Glomerular endothelial cell (primary cell): ENCODE measurements at places on chromosomes 6 and 20. TPM values are rescaled to one million over a fixed set of nuclear protein-coding genes. Genes with fewer than 3 reads are reported as not detected.
A peak's percentile ranks its signal among the peaks of the same experiment; 100 is the strongest.

DNA sequence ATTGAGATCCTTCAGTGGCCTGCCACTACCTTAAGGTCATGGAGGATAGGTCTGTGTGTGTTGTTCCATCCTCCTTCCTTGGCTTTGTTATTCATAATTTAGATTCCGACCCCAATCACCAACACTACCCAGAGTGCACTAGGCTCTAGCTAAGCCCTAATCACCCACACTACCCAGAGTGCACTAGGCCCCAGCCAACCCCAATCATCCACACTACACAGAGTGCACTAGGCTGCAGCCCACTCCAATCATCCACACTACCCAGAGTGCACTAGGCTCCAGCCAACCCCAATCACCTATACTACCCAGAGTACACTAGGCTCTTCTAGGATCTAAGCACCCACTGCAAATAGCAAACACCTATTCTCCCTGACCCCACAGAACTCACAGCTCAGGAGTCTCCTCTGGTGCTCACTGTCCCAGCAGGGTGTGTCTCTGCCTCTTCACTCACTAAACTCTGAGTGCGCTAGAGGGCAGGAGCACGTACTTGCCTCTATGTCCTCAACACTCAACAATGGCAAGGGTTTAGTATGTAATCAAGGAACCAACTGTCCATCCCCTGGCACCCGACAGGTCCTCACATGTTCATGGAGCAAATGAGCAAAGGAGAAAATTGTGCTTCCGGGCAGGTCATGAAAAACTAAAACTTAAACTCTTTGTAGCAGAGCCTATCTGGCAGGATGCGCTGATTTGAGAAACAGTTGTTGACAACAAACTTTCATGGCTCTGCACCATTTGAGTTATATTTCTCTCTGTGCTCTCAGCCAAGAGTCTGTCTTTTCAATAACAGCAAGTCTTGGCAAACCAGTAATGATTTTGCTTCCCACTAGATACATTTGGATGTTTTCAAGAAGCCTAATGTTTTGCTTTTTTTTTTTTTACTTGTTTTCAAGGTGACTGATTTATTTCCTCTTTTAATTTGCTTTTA lies 54.3 kb downstream of the SLC22A23 start:
- DNase-seq, result no peak

GRCh38 chr6:40391851-40392517 lies 195.2 kb downstream of the LRFN2 start:
- DNase-seq, result no peak

- DNase-seq, result peak; percentile 78
Measured at GRCh38 chr20:51966296-51966971, 164.1 kb upstream of the SALL4 start.

DNA sequence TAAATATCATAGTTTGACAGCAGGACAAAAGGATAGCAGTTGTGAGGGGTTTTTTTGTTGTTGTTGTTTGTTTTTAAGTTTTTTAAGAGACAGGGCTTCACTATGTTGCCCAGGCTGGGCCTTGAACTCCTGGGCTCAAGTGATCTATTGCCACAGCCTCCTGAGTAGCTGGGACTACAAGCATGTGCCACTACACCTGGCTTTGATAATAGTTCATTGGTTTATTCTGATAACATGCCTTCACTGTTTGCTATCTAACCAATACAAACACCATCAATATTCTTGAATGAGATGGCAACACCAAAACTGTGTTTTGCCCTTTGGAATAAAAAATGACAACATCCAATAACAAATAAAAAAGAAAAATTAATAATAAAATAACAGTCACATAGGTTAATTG lies 41.2 kb downstream of the FAM184A start:
- DNase-seq, result no peak

The EYS gene
- total RNA-seq, result 0.41 TPM in 1 of 2 replicates, not detected in the other

GRCh38 chr20:25369971-25370370 lies 20.7 kb downstream of the ABHD12 start:
- DNase-seq, result no peak

GRCh38 chr20:50672400-50673145 lies 18.8 kb downstream of the RIPOR3 start:
- DNase-seq, result no peak

The TNNC2 gene
- total RNA-seq, result not detected in 2 replicates

- no peak for DNase-seq
Measured at GRCh38 chr6:46098678-46099077, 31.1 kb upstream of the ENPP4 start.

GRCh38 chr20:8602389-8603116 lies 466.3 kb upstream of the PLCB4 start:
- DNase-seq, result no peak

GRCh38 chr6:147678253-147678652 lies 169.8 kb downstream of the SAMD5 start:
- no peak for DNase-seq

The GPSM3 gene
- 15.5 and 21.8 TPM in 2 replicates for total RNA-seq

- DNase-seq, result no peak
Measured at GRCh38 chr6:142671791-142672190, 273.2 kb downstream of the HIVEP2 start.

- DNase-seq, result no peak
Measured at GRCh38 chr6:3403238-3404173, 53.3 kb downstream of the SLC22A23 start.

DNA sequence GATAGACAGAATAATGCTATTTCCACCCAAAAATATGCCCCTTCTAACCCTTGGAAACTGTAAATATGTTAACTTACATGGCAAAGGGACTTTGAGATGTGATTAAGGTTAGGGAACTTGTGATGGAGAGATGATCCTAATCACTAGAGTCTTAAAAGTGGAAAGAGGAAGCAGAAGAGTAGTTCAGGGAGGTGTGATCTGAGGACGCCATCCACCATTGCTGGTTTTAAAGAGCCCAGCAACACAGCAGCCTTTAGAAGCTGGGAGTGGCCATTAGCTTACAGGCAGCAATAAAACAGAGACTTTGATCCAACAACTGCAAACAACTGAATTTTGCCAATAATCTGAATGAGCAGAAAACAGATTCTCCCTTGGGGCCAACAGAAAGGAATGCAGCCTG lies 30.6 kb downstream of the ZNF311 start:
- DNase-seq, result no peak

- DNase-seq, result no peak
Measured at GRCh38 chr6:39330476-39330875, 8.0 kb upstream of the KCNK16 start.

GRCh38 chr6:165321555-165322145 lies 12.2 kb upstream of the C6orf118 start:
- DNase-seq, result no peak

DNA sequence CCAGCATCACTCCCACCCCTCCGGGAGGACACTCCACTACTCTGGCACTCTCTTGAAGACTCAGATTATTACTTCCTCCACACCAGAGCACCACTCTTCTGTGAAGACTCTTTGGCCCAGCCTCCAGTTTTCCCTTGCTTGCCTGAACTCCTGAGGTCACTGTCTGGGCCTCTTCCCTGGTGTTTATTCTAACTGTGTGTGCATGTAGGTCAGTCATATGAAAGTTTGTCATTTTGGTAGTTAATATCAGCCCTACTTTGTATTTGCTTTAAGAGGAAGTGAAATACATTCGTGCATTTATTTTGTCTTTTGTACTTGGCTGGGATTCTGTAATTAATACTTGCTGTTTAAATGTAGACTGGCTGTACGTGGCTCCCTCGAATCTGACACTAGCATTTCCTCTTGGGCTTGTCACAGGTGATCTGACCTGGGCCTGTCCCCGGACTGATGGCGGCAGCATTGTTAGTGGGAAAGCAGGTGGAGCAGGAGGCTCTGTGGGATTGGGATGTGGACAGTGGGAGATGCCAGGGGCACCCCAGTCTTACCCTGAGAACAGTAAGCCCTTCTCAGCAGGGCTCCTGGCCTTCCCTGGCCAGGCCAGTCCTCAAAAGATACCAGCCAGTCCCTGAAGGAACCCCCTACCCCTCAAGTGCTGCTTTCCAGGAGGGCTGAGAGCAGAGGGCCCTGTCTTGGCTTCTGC lies 350.5 kb downstream of the CDC5L start:
- DNase-seq, result no peak

- DNase-seq, result no peak
Measured at GRCh38 chr6:21438986-21439352, 154.6 kb upstream of the SOX4 start.

DNA sequence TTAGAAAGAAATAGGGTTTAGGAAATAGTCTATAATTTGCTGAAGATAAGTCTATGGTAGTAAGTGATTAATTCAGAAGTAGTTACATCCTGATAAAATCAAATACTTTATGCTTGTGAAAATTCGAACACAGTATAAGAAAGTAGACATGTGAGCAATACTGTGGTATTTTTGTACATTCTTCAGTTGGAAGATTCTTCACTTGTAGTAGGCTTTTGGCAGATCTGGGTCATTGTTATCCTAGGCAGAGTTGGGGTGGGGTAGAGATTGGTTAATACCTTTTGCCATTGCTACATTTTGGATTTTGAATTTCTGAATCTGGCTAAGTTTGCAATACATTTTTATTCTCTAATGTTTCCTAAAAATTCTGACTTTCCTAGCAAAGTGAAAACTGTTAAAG lies 197.5 kb downstream of the BCKDHB start:
- no peak for DNase-seq

GRCh38 chr6:125656287-125656870 lies 93.1 kb upstream of the HEY2 start:
- no peak for DNase-seq

GRCh38 chr6:114194362-114195026 lies 148.3 kb downstream of the HS3ST5 start:
- DNase-seq, result no peak

The CDS2 gene
- 27.5 and 39.3 TPM in 2 replicates for total RNA-seq

- DNase-seq, result no peak
Measured at GRCh38 chr6:106527979-106528378, 101.3 kb downstream of the RTN4IP1 start.

The RAD21L1 gene
- not detected in 2 replicates for total RNA-seq

GRCh38 chr6:12148841-12149240 lies 136.7 kb downstream of the HIVEP1 start:
- DNase-seq, result no peak

- no peak for DNase-seq
Measured at GRCh38 chr6:129764761-129765407, 54.9 kb upstream of the ARHGAP18 start.

- DNase-seq, result no peak
Measured at GRCh38 chr6:30238178-30238795, 25.1 kb upstream of the TRIM26 start.

- DNase-seq, result no peak
Measured at GRCh38 chr6:168196385-168196860, 117.4 kb upstream of the FRMD1 start.

GRCh38 chr6:90369651-90370050 lies 73.0 kb upstream of the BACH2 start:
- DNase-seq, result no peak

The SUN5 gene
- total RNA-seq, result not detected in 2 replicates

DNA sequence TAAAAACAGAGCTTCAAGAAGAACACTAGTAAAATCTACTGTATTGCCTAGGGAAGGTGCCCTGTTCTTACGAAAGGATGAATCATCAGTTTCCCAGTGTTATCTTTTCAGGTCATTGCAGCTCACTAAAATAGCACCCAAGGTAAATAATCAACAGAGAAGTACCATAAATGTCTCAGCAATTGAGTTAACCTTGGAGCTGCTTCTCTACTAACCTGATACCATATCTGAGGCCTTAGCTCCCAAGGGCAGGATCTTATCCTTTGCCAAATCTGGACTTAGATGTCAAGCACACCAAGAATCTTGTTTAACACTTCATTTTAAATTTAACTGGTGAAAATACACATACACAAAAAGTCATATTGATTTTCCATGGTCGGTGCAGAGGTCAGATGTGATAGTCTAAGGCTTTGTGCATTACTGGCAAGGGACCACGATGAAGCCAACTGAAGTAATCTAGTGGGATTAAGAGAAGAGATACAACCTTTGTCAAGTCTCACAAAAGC lies 81.5 kb downstream of the EDN1 start:
- no peak for DNase-seq

The EYA4 gene
- 0.12 TPM in 1 of 2 replicates, not detected in the other for total RNA-seq

The TFAP2A gene
- 0.29 and 0.78 TPM in 2 replicates for total RNA-seq

GRCh38 chr6:35048031-35048613 lies 93.0 kb downstream of the TCP11 start:
- DNase-seq, result no peak

The INSM1 gene
- total RNA-seq, result not detected in 2 replicates

DNA sequence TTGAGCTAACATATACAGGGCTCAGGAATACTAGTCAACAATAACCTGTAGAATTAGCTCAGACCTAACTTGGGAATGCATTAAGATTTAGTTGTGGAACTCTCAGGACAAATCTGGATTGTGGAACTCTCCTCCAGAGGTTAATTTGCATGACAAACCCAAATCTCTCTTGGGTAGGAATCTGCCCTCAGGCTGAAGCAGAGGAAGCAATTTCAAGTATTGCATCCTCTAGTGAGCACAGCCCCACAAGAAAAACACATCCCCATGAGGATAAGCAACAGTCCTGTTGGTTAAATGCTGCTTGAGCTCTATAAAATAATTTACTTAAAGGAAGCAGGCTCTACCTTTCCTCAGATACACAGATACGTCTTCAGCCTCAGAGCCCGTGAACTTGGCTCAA lies 170.9 kb upstream of the STXBP5 start:
- no peak for DNase-seq

DNA sequence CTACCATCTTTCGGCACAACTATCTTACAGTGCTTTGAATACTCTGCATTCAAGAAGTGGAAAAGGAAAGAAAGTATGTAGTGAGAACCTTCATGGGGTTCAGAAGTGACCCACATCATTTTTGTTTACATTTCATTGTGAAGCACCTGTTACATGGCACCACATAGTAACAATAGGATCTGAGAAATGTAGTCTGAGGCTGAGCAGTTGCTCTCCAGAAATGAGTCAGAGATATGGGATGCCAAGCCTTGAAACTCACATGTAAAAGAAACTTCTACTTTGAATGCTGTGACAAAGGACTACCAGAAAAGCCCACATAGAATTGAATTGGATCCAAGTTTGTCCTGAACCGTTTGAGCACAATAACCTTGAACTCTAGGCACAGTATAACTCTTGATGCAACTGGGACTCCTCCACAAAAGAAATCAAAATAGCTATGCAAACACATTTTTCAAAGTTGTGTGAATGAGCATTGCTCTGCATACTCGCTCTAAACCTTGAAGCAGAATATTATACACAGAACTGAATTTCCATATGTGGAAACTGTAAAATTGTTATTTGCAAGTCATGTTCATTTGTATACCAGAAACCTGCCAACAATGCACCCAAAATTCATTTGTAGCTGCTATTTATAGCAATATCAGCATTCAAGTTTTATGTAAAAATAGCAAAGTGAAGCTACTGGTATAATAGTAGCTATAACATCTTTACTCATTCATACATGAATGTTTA lies 400.9 kb upstream of the POU3F2 start:
- no peak for DNase-seq

The ADGB gene
- total RNA-seq, result not detected in 2 replicates

- no peak for DNase-seq
Measured at GRCh38 chr6:69180361-69181067, 545.4 kb downstream of the ADGRB3 start.

DNA sequence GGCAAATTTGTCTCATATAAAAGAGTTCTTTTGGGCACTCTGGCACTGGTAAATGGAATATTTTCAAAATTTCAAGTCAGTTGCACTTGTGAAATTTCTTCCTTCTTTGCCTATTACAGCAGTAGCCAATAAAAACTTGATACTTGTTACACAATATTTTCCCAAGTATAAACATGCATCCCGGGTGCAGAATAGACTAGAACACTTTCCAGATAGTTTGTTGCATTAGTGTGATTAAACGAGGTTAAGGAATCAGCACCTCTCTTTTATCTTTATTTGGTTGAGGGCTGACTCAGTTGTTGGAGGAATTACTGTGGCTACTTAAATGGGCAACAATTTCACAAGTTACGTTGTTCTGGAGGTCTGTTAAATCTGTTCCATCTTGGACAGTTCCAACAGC lies 467.5 kb downstream of the CDKAL1 start:
- DNase-seq, result no peak

The STX11 gene
- 9.3 and 16.0 TPM in 2 replicates for total RNA-seq

The AIF1 gene
- total RNA-seq, result not detected in 2 replicates

GRCh38 chr6:152225241-152225934 lies 411.8 kb downstream of the SYNE1 start:
- DNase-seq, result no peak
